ENCODE measurements at places on chromosomes 3 and 15.

DNA sequence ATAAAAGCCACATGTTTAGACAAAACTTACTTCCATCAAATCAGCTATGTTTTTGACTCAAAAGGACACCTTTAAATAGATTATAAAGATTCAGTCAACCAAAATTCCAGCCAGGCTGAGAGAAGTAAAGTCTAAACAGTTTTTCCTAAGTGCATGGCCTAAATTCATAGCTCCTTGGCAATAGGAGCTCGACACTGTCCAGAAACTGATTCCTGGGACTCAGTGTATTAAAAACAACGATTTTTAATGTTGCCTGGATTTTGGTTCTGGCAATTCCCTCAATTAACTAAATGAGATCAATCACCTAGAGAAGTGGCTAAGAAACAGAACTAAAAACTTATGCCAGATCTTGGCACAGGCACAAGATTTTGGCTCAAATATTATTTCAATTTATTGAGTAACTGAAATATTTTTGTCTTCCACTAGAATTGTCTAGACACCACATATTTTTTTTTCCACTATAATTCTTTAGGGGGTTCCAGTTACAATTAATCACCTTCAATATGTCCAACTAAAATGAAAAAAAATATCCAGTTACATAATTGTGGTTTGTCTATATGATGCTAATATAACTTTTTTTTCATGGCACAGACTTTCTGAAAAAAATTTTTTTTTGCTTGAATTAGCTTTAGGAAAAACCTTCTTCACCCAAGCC lies 135.9 kb downstream of the TFDP2 start:
- DNase-seq = no peak

- DNase-seq = no peak
These were observed 116.7 kb downstream of the ARRDC4 start for GRCh38 chr15:98077186-98077585.

- DNase-seq = no peak
These were observed 22.8 kb downstream of the GAP43 start for GRCh38 chr3:115646027-115646690.

GRCh38 chr3:155859859-155860258 lies 5.6 kb upstream of the SLC33A1 start:
- no peak for DNase-seq

Measured in NCI-H1092 (cell line).